Activated T-helper 9 cell treated with anti-CD3 and anti-CD28 coated beads, Interleukin-2, amount 50 U/mL, for 16 hours (primary cell): ENCODE measurements at places on chromosomes 16 and 17.

DNA sequence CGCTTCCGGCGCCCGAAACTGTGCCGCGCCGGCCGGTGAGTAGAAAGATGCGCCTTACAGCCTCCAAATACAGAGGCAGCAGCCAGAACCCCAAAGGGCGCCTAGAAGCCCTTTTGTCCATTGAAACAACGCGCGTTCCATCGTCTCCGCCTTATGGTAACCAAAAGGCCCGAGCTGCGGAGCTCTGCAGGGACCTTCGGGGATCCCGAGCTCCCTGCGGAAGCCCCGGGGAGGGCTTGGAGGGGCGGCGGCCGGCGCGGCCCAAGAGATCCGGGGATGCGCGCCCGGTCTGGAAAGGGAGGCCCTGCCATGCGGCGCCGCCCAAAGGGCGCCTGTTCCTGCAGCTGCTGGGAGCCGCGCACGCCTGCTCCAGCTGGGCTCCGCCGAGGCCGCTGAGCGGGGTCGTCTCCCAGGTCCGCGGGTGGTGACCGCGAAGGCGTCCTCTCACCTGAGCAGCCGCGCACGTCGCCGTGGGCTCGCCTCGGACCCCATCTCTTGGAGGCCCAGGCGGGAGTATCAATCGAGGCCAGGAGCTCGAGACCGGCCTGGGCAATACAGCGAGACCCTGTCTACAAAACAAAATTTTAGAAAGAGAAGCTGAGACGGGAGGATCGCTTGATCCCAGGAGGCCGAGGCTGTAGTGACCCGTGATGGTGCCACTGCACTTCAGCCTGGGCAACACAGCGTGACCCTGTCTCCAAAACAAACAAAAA lies 742 bp upstream of the FBXO31 start:
- DNase-seq = no peak

GRCh38 chr17:57397402-57397801 lies 141.1 kb downstream of the MSI2 start:
- no peak for DNase-seq

- DNase-seq = no peak
Observed at GRCh38 chr17:45338996-45339535, 22.2 kb upstream of the MAP3K14 start.

DNA sequence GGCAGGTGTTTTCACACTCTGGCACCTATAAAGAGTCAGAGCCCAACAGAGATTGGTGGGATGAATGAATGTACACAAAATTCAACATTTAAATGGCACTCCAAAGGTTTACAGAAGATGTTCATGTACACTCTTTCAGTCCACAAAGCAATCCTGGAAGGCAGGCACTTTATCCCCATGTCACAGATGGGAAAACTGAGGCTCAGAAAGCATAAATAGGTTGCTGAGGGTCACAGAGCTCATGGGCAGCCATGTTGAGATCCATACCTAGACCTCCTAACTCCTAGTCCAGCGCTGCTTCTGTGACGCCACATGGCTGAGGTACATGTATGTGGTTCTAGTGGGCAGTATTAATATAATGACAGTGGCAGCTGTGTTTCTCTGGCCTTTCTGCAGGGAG lies 157.7 kb upstream of the LHX1 start:
- DNase-seq = no peak

GRCh38 chr17:78359321-78359996 lies 418 bp downstream of the SOCS3 start:
- DNase-seq = no peak

- no peak for DNase-seq
Observed at GRCh38 chr17:46894476-46895151, 28.3 kb upstream of the GOSR2 start.

DNA sequence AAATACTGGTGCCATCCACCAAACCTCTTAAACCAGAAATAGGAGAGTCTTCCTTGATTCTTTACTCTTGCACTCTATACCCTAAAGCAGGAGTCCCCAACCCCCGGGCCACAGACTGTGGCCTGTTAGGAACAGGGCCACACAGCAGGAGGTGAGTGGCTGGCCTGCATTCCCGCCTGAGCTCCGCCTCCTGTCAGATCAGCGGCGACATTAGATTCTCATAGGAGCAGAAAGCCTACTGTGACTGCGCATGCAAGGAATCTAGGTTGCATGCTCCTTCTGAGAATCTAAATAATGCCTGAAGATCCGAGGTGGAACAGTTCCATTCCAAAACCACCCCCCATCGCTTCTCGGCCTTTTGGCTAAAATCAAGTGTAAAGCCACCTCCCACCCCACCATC lies 30.3 kb upstream of the SRCIN1 start:
- DNase-seq = no peak

- no peak for DNase-seq
Observed at GRCh38 chr17:49196520-49196919, 13.9 kb downstream of the GNGT2 start.

DNA sequence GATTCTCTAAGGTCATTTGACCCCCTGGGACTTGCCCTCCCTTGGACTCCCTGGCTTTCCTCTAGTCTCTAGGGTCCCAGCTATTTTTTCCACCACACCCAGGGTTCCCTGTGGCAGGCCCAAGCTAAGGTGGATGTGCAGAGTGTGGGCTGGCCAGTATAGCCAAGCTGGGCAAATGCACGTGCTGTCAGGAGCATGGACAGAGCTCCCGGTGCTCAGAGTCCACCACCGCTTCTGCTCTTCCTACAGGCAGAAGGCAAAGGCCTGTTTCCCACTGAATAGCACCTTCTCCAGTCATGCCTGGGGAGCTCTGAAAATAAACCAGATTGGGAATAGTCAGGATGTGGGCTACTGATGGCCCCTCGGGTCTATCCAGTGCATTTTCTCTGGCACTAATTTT lies 53.3 kb downstream of the GNAO1 start:
- no peak for DNase-seq

DNA sequence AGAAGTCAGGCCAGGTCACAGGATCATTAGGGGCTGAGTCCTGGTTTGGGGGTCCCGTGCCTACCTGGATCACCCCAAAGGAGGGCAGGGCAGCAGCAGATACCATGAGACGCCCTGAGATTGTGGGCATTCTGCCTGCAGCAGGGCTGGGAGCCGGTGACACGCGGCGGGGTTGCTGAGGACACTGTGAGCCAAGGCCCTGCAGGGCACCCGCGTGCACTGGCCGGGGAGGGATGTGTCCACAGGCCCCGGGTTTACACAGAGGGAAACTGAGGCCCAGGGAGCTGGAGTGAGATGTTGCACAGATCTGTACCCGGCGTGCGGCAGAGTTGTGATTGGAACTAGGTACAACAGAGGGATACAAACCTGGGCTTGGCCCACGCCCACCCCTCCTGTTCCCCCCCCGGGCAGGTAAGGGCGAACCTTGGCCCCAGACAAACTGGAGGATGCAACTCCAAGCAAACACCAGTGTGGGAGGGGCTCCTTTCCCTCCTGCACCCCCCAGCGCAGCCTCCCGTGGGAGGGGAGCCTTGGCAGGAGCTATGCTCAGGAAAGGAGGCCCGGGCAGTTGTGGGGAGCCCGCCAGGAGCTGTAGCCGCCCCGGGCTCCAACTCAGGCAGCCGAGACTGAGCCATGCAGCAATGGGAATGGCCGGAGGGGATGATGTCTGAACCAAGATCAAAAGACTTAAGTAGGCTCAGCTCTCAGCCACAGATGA lies 91.3 kb downstream of the ENGASE start:
- DNase-seq = no peak

DNA sequence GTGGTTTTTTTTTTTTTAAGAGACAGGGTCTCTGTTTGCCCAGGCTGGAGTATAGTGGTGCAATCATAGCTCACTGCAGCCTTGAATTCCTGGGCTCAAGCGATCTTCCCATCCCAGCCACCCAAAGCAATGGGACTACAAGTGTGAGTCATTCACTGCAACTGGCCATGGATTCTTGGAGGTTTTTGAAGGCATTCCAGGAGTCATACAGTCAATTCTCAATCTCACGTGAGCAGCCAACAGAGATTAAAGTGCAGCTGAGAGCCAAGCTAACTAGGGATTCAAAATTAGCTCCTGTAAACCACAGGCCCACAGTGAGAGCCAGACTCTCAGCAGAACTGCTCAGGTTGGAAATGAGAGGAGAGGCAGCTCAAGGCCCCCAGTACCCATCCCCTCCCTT lies 30.2 kb downstream of the XPO6 start:
- no peak for DNase-seq

DNA sequence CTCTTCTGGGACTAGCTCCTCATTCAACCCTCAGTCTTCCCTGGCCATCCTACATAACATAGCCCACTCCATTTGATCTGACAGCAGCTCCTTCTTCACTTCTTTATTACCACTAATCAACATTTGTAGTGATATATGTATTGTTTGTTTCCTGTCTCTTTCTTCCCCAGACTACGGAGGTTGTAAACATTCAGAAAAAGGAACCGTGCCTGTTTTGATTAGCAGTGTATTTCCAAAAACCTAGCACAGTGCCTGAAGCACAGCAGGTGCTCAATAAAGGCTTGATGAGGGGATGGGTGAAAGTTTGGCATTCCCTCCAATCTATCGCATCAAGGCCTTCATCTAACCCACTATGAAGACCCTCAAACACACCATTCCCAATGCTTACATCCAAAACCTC lies 150.8 kb downstream of the XYLT1 start:
- no peak for DNase-seq

- no peak for DNase-seq
Observed at GRCh38 chr17:59757043-59757442, 49.6 kb downstream of the VMP1 start.

- DNase-seq = no peak
Observed at GRCh38 chr17:75047398-75048098, 523 bp downstream of the KCTD2 start.

DNA sequence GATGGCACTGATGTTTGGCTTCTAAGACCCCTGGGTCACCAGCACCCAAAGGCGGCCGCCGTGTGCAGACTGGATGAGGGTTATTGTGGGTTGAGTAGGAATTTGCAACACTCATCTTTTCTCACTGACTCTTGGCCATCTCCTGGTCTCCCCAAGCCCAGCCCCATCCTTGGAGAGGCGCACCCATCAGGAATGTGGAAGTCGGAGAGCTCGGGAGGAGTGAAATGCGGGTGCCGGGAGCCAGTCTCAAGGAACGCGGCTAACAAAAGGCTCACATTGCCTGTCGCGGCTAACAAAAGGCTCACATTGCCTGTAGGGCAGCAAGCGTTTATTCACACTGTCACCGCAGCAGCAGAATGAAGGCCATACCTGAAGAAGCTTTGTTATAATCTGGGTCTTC lies 248.6 kb downstream of the FOXL1 start:
- DNase-seq = no peak

GRCh38 chr17:8162997-8163977 lies 539 bp upstream of the VAMP2 start:
- no peak for DNase-seq

- no peak for DNase-seq
Observed at GRCh38 chr16:14024283-14024682, 46.8 kb upstream of the MRTFB start.

DNA sequence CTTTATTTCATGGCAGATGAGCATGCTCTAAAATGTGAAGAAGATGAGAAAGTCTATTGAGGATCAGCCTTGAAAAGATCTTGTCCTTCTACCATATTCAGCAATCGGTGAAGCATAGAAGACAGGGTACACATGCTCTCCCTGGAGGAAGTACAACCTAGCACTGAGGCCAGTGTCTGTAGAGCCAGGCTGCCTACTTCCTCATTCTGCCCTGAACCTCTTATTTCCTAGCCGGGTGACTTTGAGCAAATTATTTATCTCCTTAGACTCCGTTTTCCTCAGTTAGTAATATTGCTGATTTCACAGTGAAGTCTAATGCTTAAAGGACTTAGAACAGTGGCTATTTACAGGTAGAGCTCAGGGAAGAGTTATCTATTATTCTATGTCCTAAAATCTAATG lies 58.4 kb downstream of the TMEM100 start:
- no peak for DNase-seq

GRCh38 chr17:32123782-32124181 lies 18.5 kb upstream of the RHOT1 start:
- no peak for DNase-seq

- peak; percentile 43 for DNase-seq
Observed at GRCh38 chr17:74325743-74326379, at the start of gene KIF19. Gene KIF19 (plus strand): TSS chr17:74326226. CDS start chr17:74326350, 124 bp downstream.

DNA sequence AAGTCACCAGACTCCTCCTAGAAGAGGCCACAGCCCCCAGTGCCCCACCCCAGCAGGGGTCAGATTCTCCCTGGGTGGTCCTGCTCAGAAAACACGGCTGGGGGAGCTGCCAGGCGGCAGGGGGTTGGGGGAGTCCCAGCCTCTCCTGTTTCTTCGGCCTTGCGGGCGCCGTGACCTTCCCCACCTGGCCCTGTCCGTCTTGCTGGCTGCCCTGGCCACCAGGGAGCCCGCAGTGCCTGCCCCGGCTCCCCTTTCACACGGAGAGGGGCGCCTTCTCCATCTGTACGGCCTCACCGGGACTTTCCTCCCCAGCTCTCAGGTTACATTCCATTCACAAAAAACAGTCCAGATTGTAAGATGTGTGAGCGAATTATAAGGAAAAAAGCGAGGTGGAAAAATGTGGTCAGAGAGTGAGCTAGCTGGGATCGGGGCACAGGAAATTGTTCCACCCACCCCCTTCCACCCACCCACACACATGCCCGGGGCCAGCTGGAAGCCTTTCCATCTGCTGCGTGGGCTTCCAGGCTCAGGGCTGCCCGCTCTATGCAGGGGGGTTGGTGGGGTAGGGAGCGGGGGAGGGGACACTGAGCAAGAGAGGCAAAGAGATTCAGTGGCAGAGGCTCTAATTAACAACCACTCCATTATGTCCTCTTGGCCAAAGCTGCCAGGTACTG lies 14.6 kb upstream of the CIBAR2 start:
- no peak for DNase-seq

GRCh38 chr16:58128181-58128631 lies 975 bp downstream of the CFAP20 start:
- DNase-seq = no peak

GRCh38 chr16:51409001-51409675 lies 258.1 kb upstream of the SALL1 start:
- no peak for DNase-seq

GRCh38 chr17:36755586-36755985 lies 154.2 kb downstream of the MRM1 start:
- peak; percentile 18 for DNase-seq

GRCh38 chr17:77365584-77366186 lies 224.9 kb downstream of the SEC14L1 start:
- no peak for DNase-seq

DNA sequence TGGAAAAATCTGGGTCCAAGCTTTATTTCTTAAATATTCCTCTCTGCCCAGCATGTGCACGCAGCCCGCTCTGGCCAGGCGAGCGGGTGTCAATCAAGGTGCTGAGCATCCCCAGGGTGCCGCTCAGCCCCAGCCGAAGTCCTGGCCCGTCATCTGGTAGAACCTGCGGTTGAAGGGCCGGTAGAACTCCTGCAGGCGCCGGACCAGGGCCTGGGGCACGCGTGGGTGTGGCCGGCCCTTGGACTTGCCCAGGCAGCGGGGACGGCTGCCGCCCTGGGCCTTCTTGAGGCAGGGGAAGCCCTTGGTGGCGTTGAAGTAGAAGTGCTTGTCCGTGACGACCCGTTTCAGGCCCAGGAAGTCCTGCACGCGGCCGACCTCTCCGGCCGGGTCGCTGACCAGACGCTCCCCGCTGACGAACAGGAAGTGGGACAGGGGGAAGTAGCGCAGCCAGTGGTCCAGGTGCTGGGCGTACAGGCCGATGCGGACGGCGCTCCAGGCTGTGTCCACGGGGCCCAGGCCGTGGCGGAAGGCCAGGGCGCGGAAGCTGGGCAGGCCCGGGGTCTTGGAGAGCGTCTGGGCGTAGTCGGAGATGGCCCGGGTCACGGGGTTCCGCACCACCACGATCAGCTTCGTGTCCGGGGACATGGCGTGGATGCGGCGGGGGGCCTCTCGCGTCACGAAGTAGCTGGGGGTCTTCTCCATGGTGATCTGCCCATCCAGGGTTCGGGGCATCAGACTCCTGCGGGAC lies 6.6 kb downstream of the HS3ST6 start:
- DNase-seq = no peak

GRCh38 chr17:42387661-42388380 lies 421 bp downstream of the STAT3 start:
- peak; percentile 20 for DNase-seq

- no peak for DNase-seq
Observed at GRCh38 chr16:81181013-81181720, 57.3 kb upstream of the BCO1 start.
